Fibroblast of lung (primary cell): ENCODE measurements at places on chromosomes 6 and 20.

DNA sequence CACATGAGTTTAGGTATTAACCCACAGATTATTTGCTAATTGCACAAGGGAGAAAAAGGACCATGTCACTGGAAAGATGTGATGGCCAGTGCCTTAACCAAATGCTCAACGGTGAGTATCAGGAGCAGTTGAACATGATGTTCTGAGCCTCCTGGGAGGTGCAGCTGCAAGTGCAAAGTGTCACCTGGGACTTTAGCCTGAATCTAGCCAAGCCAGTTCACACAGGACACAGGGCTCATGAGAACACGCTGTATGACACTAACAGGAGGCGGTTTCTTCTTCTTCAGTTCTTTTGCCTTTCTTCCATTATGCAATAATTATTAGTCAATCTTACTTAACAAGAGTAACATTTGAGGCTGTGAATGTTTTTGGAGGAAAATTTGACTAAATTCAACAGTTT is 225.3 kb downstream of the THBS2 start:
- DNase-seq = no peak

- DNase-seq = no peak
Observed at GRCh38 chr20:11111191-11111590, 437.4 kb upstream of the JAG1 start.

GRCh38 chr6:40930045-40930444 is 109.0 kb downstream of the UNC5CL start:
- DNase-seq = no peak

- DNase-seq = no peak
Observed at GRCh38 chr6:43490523-43490939, 13.2 kb downstream of the TJAP1 start.

DNA sequence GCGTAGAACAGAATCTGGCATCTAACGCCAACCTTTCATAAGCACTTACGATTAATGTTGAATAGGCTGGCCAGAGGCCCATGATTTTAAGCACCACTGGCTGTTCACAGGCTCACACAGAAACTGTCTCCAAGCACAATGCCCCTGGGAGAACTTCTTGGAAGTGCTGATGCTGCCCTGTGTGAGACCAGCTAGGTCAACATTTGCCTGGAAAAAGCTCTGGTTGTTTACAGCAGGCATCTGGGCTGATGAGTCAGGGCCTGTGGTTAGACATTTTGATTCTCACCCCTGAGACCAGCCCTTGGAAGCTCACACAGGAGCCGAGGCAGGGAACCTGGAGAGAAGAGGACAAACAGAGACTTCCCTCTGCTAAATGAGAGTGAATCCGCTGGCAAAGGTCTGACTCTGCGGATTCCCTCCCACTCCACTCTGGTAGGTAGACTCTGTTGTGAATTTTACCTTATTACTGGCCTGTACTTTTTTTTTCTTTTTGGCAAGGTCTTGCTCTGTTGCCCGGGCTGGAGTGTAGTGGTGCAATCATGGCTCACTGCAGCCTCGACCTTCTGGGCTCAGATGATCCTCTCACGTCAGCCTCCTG is 6.8 kb upstream of the SULF2 start:
- DNase-seq = peak; percentile 98

DNA sequence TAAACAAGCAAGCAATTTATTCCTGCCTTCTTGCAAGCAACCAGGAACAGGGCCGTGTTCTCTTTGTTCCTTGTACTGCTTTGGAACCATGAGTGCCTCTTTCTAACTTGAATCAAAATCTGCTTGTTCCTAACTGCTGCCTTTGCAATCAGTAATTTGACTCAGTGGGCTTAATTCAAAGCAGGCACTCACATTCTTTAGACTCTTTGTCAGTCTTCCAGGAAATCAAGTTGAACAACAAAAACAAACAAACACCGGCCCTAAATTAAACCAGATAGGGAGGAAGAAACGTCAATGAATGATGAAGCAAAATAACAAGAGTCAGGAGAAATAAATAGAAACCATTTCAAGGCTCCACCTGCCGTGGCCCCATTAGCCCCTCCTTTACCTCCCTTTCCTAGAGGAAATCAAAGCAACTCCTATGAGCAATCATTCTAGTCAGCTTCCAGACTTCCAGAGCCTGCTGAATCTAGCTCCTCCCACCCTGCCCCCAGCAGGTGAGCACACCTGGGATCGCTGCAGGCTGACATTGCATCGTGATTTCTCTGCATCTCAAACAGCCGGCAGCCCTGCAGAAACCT is 582.2 kb upstream of the FLRT3 start:
- no peak for DNase-seq

DNA sequence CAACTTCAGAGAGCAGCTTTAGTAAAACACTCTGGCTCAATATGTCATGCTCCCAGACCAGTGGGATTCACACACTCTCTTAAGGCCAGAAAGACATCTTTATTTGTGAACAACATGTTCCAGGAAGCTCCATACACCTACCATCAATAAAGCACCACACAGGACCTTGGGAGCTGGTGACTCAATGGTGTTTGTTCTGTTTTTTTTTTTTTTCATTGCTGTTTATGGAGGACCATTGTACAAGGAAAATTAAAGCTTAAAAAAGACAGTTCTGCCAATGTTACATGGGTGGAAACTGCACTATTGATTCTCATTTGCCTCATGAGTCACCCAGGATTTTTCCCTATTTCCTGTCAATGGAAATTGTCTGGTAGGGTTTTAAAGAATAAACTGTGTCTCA is 36.3 kb upstream of the TENT5A start:
- no peak for DNase-seq

- no peak for DNase-seq
Observed at GRCh38 chr6:135527116-135527959, 29.8 kb upstream of the AHI1 start.

- DNase-seq = no peak
Observed at GRCh38 chr6:23140871-23141270, 571.5 kb downstream of the HDGFL1 start.

DNA sequence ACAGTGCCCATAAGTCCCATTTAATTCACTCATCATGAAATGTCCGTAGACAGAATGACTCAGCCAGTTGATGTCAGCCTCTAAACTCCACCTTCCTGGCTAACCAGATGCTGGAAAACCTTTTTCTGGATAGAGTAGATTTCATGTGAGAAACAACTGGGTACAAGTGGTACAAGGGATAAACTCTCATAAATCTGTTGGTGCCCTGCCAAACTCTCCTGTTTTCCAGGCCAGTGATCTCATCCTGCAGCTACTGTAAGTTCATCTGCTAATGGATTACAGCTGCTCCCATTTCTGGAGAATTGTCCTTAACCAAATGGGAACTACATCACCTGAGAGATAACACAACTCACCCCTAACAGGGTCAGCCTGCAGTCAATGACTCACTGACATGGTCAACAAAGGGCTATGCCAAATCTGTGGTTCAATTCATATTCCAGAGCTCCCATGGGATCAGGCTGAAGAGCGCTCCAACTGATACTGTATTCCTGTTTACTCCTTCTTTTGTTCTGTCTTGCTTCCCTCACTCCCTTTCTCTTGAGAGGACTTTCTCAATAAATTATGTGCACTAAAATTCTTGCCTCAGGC is 210.1 kb upstream of the HDDC2 start:
- peak; percentile 3 for DNase-seq

- DNase-seq = no peak
Observed at GRCh38 chr6:147216915-147217314, 12.7 kb downstream of the STXBP5 start.

GRCh38 chr20:57391439-57392301 is 474 bp downstream of the RBM38 start:
- DNase-seq = peak; percentile 15

DNA sequence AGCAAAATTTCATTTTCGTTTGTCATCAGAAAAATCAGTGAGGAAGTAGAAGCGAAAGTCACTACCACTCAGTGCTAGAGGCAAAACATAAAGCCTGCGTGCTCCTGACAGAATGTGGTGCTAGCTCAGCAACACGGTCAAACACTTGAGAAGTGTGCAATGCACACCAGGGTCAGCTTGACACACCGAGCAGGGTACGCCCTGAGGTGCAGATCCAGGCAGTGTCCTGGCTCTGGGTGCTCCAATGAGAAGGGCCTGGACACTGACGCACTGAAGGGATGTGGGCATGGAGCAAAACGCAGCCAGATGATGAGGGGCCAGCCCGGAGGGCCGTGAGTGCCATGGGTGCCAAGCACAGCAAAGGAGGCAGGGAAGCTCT is 5.9 kb downstream of the RNASET2 start:
- DNase-seq = no peak

- no peak for DNase-seq
Observed at GRCh38 chr20:63864545-63864977, 509 bp upstream of the TPD52L2 start.

GRCh38 chr20:45305262-45305661 is 1.4 kb upstream of the RBPJL start:
- DNase-seq = no peak
